ENCODE measurements at places on chromosomes 13 and 19. TPM values are rescaled to one million over a fixed set of nuclear protein-coding genes. Genes with fewer than 3 reads are reported as not detected.

DNA sequence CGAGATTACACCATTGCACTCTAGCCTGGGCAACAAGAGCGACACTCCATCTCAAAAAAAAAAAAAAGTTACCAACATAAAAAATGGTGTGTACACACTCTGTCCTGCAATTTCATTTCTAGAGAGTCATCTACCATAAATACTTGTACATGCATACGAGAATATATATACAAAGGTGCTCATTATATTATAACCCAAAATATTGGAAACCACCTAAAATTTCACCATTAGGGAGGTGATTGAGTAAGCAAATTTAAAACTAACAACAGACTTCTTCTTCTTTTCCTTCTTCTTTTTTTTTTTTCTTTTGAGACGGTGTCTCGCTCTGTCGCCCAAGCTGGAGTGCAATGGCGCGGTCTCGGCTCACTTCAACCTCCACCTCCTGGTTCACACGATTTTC is 7.4 kb upstream of the C5AR1 start:
- DNase-seq = no peak

DNA sequence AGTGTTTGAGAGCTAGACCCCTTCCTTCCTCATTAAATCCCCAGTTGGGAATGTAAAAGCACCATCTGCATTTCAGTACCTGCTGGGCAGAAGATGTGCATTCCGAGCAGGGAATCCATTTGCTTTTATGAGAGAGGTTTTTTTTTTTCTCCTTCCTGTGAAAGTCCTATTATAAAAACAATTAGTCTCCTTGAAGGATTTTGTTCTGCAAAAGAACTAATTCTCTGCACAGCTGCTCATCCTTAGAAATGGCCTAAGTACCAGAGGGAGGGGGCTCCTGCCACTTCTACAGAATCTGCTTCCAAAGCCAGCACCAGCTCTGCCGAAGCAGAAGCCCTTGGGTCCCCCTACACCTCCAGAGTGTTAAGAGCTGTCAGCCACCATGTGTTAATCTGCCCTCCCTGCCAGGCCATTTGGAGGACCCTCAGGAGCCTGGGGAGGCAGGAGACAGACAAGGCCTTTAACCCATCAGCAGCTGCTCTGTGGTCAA is 36.4 kb upstream of the SERPINE3 start:
- no peak for DNase-seq

DNA sequence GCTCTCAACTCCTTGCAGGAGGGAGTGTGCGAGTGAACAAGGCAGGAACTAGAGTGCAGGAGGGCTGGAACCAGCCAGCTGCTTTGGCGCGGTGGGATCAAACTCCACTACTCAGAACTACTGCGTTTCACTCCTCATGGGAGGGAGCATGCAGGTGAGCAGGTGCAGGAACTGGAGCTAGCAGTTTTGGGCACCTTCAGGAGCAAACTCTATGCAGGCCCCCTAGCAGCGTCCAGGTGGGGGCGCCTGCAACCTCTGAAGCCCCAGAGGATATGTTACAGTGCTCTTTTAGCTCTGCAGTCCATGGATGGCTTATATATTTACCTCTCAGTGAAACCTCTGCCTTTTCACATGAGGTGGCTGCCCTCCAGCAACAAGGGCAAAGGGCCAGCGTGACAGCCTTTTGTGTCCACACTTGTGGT is 1303.4 kb downstream of the PCDH9 start:
- DNase-seq = peak; percentile 58

DNA sequence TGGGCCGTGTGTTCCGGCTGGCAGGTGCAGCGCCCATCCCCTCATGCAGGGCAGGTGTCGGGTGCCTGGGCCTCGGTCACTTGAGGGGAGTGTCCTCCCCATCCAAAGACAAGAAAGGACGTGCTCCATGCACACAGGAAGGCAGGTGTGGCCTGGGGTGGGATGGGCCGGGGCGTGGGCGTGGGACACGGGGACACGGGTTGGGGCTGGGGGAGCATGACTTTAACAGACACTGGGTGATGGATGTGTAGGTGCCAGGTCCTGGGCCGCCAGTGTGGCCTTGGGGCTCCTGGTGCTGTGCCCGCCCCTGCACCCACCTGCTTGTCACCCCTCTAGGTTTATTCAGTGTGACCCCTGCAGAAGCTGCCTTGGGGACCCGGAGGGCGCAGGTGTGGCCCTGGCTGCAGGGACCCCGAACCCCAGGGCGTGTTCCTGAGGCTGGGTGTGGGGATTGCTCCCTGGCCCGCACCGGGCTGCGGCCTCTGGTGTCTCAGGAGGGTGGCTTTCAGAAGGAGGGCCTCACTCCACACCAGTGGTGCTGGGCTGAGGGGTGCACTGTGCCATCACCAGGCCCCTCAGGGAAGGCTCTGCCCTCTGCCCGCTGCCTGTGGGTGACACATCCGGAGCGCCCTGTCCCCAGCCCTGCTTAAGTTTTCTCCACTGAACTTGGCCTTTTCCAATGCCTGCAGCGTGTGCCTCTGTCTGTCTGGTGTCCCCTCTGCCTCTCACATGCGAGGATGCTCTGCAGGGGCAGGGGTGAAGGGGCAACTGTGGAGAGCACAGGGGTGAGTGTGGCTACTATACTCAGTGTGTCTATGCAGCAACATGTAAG is 5.2 kb downstream of the TMEM255B start:
- DNase-seq = no peak

GRCh38 chr13:36888645-36889044 is 31.4 kb downstream of the SMAD9 start:
- no peak for DNase-seq

DNA sequence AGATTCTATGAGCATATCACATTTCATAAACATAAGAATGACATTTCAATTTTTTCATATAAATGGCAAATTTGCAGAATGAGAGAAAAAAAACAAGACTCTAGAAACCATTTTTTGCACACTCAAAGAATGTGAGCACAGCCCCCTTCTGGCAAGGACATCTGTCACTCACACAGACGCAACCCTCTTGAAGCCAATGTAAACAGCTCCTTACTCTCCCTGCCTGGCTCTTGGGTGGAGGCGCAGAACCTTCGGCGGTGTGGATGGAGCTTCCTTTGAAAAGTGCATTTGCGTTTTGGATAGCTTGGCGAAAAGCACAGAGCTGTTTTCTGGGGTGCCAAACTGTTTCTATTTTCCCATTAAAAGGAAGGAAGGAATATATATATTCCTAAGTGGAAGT is 367.6 kb upstream of the TSHZ3 start:
- DNase-seq = no peak

DNA sequence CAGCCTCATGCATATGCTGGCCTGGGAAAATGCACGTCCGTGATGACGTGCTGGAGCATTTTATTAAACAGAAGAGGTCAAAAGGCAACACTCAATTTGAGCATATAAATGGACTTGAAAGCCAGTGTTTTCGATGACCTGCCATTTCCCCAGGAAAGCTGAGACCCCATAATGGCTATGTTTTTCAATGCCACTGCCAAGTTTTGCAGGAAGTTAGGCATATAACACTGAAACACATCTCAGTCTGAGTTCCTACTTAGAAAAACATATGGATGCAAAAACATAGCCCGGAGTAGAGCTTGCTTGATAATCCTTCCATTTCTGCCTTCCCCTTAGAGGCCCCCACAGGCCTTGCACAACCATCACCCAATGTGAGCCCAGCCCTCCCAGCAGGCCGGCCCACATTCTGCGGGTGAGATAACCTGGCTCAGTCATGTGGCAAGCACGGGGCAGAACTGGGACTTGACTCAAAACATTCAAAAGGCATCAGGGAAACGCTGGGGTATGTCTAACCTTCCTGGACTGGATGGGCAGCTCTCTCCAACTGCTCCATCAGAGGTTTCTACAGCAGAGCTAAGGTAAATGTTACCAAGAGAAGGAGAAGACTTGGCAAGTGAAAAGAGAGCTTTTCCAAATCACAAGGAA is 24.9 kb downstream of the EPS15L1 start:
- peak; percentile 93 for DNase-seq

DNA sequence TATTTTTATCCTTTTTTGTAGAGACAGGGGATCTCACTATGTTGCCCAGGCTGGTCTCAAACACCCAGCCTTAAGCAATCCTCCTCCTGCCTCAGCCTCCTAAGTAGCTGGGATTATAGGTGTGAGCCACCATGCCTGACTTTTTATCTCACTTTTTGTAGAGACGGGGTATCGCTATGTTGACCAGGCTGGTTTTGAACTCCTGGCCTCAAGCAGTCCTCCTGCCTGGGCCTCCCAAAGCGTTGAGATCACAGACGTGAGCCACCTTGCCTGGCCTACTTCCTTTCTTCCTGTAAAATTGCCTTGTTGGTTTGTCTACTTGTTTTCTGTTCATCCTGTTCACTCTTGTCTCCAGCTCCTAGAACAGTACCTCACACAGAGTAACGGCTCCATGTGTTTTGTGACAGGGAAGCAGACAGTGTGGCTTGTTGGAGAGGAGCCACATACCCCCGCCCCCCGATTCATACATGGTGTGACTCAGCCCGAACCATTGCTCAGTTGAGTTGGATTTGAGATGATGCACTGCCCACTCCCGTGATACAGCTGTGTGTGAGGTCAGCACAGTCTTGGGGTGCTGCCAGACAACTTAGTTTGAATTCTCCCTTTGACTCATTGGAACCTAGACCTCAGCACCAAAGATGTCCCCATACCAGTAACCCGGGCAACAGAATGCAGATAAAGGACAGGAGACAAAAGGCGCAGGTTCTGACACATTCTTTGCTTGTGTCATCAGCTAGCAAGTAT is 34.2 kb downstream of the GPR42 start:
- no peak for DNase-seq

The FFAR3 gene
- total RNA-seq = not detected

The PTGIR gene
- 11.2 TPM for total RNA-seq

The HSH2D gene
- 0.37 TPM for total RNA-seq

Data from right cardiac atrium (tissue), 5 donors.